Lower lobe of right lung (tissue), 2 donors: ENCODE measurements at places on chromosomes 5 and 9.

DNA sequence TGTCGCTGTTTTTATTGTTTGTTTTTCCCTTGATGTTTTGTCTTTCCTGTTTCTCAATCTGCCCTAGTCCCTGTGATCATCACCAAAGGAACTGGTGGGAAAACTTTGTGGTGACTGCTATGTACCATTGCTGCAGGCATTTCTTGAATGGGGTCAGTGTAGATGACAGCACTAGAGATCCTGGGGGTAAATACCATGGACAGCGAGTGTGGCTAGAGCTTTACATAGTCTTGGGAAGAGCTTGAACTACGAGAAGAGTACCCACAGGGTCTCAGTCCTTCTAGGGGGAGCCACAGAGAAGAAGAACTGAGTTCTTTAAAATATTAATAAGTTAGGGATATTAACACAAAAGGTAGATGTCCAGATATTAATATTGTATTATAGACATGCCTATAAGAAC is 138.8 kb downstream of the PAM start:
- DNase-seq, result no peak

DNA sequence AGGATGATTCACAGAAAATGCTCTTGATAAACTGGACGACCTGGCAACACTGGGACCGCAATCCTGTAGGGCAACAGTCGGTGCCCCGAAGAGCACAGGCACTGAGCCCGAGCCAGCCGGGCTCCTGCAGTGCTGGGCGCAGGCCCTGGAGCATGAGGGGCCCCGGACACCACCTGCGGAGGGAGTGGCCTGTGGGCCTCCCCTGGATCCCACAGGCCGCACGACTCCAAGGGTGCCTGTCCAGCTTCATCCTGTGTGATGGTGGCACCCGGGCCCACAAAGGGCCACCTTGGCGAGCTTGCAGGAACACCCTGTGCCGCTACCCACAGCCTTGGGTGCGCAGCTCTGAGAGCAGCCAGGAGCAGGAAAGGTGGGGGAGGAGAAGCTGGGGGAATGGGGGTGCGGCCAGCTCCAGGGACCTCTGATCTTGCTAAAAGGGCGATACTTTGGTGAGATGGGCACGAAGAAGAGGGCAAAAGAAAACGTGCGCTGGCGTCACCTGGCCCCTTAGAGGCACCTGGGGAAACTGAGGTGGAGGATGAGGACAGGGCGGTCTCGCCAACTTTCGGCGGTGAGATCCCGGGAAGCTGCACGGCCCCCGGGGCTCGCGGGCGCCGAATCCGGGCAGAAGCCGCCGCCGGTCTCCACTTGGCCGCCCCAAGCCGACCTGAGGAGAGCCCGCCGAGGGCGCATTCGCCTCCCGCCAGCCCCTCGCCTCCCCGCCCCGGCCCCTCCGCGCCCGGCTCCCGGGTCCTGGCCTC is 722 bp downstream of the TBC1D9B start:
- peak; percentile 60 for DNase-seq

DNA sequence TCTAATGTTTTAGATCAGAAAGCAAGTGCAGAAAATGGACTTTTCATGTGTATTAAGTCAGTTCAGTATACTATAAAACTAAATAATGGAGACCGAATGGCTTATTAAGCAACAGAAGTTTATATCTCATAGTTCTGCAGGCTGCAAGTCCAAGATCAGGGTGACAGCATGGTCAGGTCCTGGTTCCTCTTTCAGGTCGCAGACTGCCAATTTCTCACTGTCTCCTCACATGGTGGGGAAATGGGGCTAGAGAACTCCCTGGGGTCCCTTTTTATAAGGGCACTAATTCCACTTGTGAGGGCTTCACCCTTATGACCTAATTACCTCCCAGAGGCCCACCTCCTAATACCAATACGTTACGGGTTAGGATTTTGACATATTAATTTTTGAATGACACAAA is 48.7 kb downstream of the RICTOR start:
- no peak for DNase-seq

- DNase-seq, result no peak
Measured at GRCh38 chr5:172405226-172406107, 48.9 kb downstream of the SH3PXD2B start.

DNA sequence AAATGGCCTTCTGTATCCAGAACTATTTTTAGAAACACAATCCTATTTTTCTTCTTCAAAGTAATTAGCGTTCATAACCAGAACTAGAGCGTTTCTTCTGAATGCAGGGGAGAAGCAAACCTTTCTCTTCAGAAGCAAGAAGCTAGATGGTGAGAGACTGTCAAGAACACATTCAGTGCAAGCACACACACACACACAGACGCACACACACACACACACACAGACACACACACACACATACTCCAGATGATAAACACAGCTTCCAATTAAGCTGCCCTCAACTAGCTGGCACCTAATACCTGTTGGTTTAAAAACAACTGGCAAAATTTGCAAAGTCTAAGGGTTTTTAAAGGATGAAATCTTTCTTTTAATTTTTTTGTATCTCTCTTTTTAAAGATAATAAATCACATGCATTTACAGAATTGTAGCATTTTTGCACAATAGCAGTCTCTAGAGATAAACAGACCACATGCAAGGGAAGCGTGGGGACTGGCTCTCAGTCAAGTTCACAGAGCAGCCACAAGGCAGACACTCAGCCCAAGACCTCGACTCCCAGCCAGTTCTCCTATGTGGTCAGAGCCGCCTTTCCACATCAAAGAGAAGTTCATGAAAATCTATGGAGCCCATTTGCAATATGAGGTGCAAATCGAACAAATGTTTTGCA is 138.5 kb downstream of the TTLL11 start:
- no peak for DNase-seq

GRCh38 chr5:175468892-175469291 is 9.5 kb upstream of the SFXN1 start:
- no peak for DNase-seq

DNA sequence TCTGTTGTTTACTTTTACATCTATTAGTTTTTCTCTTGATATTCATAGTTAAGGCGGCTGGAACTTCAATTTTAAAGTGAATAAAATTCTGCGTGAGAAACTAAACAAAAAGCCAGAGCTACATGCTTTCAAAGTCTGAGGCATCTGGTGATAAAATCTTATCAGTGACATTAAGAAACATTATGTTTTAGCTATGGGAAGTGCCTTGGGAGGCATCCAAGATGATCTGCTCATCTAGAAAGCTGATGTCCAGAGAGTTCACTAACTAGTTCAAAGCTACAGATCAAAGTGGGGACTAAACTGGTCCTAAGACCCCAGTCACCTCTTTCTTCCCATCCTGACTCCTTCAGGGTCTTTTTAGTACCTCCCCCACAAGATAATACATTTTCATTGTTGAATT is 37.2 kb downstream of the MRPS27 start:
- DNase-seq, result no peak

DNA sequence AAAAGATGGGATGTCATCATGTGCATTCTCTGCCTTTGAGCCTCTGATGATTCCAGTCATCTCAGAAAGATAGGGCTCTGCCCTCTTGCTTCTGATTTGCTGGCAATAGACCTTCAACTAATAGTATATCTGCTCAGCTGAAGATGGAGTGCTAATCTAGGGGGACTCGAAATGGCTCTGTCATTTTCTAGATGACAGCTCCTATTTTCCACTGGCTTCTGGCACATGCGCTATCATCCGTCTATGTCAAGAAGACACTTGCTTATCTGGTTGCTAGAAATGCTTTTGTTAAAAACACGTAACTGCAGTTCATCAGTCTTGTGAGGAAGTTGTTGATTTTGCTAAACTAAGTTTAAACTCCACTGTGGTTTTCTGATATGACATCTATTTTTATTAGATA is 265.5 kb upstream of the ZNF608 start:
- no peak for DNase-seq

- DNase-seq, result peak; percentile 32
Measured at GRCh38 chr5:1430121-1430795, 15.0 kb downstream of the SLC6A3 start.
